ENCODE measurements at places on chromosomes 1 and 21.

- no peak overlapping the region for H3K27ac ChIP-seq
- peaks cover 28% of the 10 kb centered on the region for H3K4me1 ChIP-seq
- no peaks in the 10 kb centered on the region for H3K27me3 ChIP-seq
- no peak for DNase-seq
- no peaks in the 10 kb centered on the region for H3K36me3 ChIP-seq
These were observed 5.6 kb upstream of the MAN1C1 start for GRCh38 chr1:25610822-25611630.

GRCh38 chr1:117556341-117556740 is 49.5 kb upstream of the TENT5C start:
- H3K27ac ChIP-seq: no peak overlapping the region
- H3K4me1 ChIP-seq: no peaks in the 10 kb centered on the region
- H3K36me3 ChIP-seq: no peaks in the 10 kb centered on the region

DNA sequence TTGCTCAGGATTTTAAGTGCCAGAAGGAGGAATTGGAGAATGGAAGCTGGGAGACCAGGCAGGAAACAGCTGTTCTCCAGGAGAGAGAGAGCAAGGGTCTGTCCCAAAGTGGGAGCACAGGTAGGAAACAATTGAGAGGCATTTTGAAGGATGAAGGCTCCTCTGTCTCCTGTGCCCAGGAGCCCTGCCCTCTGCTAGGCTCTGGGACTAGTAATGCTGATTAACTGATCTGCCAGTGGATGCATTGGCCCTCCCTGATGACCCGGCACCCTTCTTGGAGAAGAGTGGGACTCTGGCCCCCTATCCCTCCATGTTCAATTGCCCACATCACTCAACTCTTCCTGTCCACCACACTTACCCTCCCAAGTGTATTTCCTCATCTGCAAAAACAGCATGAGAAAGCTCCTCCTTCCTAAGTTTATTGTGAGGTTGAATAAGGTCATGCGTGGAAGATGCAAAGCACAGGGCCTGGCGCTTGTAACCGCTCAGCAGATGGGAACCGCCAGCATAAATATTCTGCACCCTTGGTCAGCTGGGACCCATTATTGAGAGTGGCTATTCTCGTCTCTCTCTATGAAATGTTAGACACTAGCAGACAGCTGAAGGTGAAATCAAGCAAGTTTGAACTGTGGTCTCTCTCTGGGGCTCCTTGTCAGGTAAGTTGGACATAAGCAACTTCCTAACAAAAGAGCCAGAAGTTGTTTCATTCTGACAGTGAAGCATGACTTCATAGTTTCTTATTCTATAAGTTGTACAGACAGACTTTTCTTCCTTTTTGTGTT is 63.0 kb upstream of the ANGPTL1 start:
- no peaks in the 10 kb centered on the region for H3K27me3 ChIP-seq
- no peak for DNase-seq
- H3K27ac ChIP-seq: no peak overlapping the region
- no peaks in the 10 kb centered on the region for H3K4me1 ChIP-seq

DNA sequence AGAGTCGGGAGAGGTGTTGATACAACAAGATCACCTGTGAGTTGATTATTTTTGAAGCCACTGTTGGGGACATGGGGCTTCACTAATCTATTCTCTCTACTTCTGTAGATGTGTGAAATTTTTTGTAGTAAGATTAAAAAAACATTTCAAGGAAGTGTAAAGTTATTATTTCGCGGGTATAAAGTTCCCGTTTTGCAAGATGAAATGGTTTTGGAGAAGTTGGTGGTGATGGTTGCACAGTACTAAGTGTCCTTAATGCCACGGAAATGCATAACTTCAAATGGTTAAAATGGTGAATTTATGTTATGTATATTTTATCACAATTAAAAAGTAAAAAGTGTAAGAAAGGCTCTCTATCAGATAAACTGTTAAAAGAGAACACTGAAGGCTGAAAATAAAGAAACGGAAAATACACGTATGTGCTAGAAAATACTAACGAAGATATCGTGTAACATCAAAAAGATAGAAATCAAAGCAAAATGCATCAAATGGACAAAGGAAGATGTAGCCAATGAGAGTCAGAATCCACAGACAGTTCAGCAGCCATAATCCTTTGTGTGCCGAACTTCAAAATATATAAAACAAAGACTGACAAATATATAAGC is 2.9 kb upstream of the ITGB2 start:
- peaks cover 74% of the 10 kb centered on the region for H3K4me1 ChIP-seq
- H3K27me3 ChIP-seq: no peaks in the 10 kb centered on the region
- H3K4me3 ChIP-seq: no peak overlapping the region
- no peaks in the 10 kb centered on the region for H3K36me3 ChIP-seq

- no peaks in the 10 kb centered on the region for H3K36me3 ChIP-seq
- no peaks in the 10 kb centered on the region for H3K27me3 ChIP-seq
- no peak for DNase-seq
- no peak overlapping the region for H3K27ac ChIP-seq
- no peaks in the 10 kb centered on the region for H3K4me1 ChIP-seq
These were observed 587.2 kb upstream of the ZRANB2 start for GRCh38 chr1:71668065-71668464.

DNA sequence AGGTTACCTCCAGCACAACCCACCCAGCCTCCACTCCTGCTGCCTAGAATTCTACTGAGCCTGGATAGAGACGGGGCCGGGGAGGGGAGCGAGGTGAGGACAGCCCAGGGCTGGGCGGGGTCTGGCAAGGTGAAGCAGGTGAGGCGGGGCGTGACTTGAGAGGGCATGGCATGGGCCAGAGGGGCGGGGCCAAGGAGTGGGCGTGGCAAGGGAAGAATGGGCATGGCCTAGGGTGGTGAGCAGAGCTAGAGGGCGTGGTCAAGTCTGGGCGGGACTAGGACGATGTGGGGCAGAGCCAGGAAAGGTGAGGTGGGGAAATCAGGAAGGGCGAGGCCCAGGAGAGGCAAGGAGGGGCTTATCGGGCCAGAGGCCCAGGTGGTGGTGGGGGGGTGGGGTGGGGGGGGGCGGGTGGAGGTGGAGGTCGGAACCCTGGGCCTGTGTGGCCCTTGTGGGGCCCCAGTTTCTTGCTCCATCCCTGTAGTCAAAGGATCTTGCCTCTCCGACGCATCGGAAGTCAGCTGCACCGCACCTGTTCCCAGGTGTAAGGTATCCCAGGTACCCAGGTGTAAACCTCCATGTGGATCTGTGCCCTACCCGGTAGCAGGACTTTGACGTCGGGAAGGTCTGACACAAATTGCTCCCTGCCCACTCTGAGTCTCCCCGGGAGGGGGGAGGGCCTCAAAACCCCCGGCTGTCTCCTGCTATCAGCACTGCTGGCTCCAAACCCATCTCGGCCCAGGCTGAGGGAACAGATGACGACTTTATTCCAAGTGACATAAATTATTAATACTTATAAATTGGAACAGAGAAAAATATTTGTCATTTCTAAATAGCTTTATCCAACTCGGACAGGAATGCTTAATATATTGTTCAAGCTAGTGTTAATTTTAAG is 32.9 kb upstream of the UTS2 start:
- H3K27me3 ChIP-seq: no peaks in the 10 kb centered on the region
- no peaks in the 10 kb centered on the region for H3K36me3 ChIP-seq
- no peak overlapping the region for H3K4me3 ChIP-seq
- no peak for DNase-seq
- no peaks in the 10 kb centered on the region for H3K4me1 ChIP-seq
